ENCODE measurements at places on chromosomes 12 and 14.

- no peak for DNase-seq
Measured at GRCh38 chr12:108459149-108459548, 55.9 kb upstream of the FICD start.

- no peak for DNase-seq
Measured at GRCh38 chr14:50051706-50052105, 64.7 kb downstream of the VCPKMT start.

- no peak for DNase-seq
Measured at GRCh38 chr14:54766276-54767138, 136.1 kb downstream of the GCH1 start.

DNA sequence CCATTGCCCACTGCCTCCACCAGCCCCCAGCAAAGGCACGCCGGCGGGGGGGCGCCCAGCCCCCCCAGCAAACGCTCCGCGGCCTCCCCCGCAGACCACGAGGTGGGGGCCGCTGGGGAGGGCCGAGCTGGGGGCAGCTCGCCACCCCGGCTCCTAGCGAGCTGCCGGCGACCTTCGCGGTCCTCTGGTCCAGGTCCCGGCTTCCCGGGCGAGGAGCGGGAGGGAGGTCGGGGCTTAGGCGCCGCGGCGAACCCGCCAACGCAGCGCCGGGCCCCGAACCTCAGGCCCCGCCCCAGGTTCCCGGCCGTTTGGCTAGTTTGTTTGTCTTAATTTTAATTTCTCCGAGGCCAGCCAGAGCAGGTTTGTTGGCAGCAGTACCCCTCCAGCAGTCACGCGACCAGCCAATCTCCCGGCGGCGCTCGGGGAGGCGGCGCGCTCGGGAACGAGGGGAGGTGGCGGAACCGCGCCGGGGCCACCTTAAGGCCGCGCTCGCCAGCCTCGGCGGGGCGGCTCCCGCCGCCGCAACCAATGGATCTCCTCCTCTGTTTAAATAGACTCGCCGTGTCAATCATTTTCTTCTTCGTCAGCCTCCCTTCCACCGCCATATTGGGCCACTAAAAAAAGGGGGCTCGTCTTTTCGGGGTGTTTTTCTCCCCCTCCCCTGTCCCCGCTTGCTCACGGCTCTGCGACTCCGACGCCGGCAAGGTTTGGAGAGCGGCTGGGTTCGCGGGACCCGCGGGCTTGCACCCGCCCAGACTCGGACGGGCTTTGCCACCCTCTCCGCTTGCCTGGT, at the start of gene CDKN1B:
TSS of gene CDKN1B (plus strand) at position 576 of the 793 bp plus-strand sequence. CDS start 472 bp downstream, outside the sequence.
- peak; percentile 93 for DNase-seq

GRCh38 chr14:67569651-67570290, 30.3 kb downstream of the PIGH start:
- no peak for DNase-seq

GRCh38 chr14:54651649-54652048, 84.7 kb downstream of the SAMD4A start:
- DNase-seq: no peak

GRCh38 chr14:32256576-32256975, 53.5 kb upstream of the RNU6-8 start:
- no peak for DNase-seq

DNA sequence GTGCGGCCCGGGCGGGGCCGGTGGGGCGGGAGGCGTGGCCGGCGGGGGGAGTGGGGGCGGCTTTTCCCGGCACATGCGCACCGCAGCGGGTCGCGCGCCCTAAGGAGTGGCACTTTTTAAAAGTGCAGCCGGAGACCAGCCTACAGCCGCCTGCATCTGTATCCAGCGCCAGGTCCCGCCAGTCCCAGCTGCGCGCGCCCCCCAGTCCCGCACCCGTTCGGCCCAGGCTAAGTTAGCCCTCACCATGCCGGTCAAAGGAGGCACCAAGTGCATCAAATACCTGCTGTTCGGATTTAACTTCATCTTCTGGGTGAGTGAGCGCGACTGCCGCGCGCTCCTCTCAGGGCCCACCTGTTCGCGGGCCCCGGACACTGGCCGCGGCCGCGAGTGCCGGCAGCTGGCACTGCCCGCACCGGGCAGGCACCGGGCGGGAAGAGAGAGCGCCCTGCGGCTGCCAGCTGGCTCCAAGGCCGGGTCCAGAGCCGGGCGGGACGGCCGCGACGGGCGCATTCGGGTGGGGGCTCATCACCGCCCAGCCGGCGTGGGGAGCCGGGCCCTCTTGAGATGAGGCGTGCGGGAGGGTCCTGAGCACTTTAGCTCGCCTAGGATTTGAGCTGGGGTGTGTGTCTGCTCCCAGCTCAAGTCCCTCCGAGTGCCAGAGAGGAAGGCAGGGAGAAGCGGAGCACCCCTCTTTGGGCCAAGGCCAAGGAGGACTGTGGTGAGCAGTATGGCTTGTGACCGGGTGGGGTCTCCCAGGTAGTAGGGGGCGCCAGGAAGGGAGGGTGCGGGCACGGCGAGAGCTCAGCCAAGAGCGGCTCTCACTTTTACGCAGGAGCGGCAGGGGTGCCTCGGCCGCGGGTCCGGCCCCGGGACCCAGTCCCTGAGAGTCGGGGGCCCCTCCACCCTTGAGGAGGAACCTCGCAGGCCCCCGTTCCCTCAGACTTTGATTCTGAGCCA, at the start of gene CD9:
TSS of gene CD9 (plus strand) at position 145 of the 957 bp plus-strand sequence. CDS start at position 245, 100 bp downstream.
- DNase-seq: no peak

DNA sequence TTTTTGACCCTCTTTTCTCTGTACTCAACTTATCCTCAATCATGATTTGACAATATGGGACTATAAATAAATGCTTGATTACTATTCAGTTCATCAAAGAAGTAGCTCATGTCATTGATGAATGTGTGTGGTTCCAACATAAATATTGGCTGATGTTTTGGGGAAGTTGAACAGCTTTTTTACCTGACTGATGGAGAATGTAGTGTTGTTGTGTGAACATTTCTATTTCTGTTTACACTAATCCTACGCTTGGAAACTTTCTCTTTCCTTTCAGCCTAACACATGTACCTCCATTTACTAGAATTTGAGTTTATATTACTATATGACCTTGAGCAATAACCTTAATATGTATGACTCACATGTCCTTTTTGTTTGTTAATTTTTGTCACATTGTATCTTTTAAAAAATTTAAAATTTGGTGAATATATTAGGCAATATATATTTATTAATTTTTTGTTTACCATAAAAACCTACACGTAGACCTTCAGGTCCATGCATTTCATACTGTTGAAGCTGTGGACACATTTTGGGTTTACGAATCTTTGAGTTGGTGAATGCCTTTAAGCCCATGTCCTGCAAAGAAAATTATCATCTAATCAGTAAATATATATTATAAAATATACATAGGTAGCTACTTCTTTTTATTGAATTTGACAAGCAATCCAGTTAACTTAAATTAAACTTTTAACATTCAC, 21.1 kb downstream of the A2M start:
- DNase-seq: no peak

DNA sequence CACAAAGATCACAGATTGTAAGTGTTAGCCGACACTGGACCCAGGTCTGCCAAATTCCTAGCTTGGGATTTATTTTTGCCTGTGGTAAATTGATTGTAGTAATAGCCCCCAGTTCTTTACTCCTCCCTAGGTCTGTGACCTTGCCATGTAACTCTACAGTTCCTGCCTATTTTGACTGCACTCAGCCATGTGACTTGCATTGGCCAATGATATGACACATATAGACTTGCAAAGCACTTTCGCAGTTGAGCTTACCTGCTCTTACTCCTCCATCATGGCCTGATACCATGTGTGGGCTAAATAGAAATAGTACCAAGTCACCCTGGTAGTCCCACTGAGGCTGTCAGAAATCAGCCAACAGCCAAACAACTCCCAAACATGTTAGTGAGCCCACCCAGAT, 240.3 kb downstream of the DUSP6 start:
- DNase-seq: no peak

GRCh38 chr14:100944052-100944451, 40.5 kb upstream of the RTL1 start:
- DNase-seq: no peak

DNA sequence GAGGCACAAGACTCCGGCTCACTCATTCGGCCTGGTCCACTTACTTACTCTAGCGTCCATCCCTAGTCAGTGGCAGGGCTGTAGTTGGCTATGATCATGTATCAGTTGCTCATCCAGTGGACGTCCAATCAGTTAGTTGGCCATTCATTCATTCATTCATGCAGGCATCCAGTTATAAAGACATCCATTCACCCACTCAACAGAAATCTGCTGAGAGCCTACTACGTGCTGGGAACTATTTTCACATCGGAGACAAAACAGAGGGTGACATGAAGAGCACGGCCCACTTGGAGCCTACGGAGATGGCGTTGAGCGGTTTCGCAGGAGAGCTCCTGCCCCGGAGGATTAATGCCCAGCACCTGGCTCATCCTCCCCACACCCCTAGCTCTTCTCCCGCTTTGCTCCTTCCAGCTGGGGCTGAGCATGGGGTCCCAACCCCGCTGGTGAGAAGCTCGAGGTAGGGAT, 49.7 kb downstream of the SNAPC1 start:
- no peak for DNase-seq

DNA sequence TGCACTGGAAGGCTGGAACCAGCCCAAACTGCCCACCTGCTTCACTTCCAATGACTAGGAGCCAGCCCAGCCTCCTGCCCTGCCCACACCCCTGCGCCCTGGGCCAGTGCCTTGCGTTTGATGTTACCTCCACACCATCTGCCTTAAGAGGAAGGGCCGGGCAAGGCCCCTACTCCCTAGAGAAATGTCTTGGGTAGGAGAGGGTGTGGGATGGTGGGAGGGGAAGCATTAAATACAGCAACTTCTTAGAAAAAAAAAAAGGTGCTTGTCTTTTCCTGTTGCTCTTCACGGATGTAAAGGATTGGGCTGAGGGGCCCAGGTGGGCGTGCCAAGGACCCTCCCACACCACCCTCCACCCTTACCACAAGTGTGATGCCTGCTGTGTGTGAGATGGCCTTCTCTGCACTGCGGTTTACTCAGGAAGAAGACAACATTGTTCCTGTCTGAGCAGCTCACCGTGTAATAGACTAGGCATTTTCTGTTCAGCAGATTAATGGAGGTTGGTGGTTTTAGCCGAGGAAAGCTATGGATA, 99.9 kb downstream of the NINJ2 start:
- peak; percentile 75 for DNase-seq

DNA sequence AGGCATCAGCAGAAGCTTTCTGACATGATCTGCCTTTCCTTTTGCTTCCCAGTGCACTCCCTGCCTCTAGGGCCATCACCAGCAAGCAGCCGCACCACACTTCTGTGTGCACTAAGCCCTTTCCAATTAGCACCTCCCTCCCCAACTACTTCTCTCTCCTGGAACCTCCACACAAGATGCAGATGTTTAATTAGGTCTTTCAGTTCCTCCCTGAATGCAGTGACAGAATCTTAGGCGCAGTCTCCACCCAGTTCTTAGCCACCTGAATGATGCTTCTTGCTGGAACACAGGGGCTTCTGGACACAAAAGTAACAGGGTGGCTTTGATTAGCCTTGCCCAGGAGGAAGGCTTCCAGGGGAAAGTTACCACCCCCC, 32.9 kb downstream of the NIN start:
- no peak for DNase-seq

- no peak for DNase-seq
Measured at GRCh38 chr12:117208811-117209455, 18.7 kb upstream of the FBXO21 start.

- no peak for DNase-seq
Measured at GRCh38 chr14:47539031-47539461, 136.4 kb downstream of the MDGA2 start.

DNA sequence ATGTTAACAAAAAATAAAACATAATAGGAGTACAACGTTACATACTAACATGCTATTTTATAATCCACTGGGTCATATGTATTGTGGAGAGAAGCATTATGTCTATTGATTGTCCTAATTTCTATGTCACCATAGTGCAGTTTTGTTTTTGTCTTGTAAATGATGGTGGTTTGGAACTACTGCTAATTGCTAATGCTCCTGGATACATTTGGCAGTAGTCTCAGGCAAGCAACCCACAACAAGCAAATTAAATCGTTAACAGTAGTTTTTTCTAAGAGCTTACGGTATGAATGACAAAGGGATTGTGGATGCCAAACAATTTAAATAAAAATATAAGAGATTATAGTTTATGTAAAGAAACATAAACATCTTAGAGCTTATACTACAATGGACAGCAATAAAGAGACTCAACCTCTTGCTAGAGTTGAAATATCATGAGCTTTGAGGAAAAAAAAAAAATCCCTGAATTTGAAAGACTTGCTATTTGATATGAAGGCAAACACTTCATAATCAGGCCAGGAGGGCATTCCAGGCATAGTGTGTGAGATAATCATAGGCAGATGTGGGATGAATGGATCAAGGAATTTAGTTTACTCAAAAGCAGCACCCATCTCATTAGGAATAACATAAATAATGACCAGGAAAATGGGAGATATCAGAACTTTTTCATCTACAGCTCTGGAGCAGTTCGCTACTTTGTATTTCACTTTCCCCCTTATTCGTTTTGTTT, 181.3 kb downstream of the CCDC59 start:
- DNase-seq: no peak

DNA sequence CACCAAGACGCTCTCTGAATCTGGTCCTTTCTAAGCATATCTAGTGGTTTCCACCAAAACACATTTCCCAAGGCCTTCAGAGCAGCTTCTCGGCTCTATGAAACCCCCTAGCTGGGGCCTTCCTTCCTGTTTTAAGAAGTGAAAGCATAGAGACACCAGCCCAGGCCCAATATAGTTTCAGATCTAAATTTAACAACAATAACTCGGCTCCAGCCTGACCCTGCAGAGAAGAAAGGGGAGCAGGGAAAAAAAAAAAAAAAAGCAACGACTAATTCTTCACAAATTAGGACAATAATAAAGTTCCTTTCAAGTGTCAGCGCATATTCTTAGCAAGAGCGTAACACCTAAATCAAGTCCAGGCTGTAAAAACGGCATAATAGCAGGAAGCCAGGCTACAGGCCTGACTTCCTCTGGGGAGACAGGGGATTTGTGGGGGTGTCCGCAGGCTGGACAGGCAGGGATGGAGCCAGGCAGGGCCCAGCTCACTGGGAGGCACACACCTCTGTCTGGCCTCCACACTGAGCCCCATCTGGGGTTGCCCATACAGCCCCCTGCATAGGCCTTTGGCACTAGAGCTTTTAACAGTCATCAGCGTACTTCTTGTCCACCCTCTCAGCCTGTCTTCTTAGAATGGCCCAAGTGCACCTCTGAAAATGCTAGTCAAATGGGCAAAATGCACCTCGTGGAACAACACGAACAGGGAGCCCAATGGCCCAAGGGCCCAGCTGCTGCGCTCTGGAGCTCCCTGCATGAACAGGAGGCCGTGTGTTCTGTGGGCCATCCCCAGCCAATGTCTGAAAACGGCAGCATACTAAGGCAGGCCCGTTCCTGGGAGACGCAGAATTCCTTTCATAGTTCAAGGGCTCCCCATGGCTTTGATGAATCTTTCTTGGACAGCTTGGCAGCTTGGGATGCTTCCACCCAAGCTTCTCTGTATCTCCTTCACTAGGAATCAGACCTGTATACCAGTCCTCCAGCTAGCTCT, 772.9 kb downstream of the MED13L start:
- no peak for DNase-seq

Measured in CD4-positive, alpha-beta T cell treated with Interleukin-2 at 100 ng/mL for 4 hours (primary cell).